Upper lobe of left lung (tissue), 6 donors: ENCODE measurements at places on chromosomes 5 and 9. TPM values are rescaled to one million over a fixed set of nuclear protein-coding genes. Genes with fewer than 3 reads are reported as not detected.
A peak's percentile ranks its signal among the peaks of the same experiment; 100 is the strongest.

GRCh38 chr5:72451741-72452505 is 55.3 kb downstream of the ZNF366 start:
- peaks cover 25% of the 10 kb centered on the region for H3K4me1 ChIP-seq
- H3K4me3 ChIP-seq, result no peak overlapping the region
- H3K27ac ChIP-seq, result peak overlapping the region; percentile 95
- no peaks in the 10 kb centered on the region for H3K27me3 ChIP-seq
- peaks cover 4% of the 10 kb centered on the region for H3K36me3 ChIP-seq

DNA sequence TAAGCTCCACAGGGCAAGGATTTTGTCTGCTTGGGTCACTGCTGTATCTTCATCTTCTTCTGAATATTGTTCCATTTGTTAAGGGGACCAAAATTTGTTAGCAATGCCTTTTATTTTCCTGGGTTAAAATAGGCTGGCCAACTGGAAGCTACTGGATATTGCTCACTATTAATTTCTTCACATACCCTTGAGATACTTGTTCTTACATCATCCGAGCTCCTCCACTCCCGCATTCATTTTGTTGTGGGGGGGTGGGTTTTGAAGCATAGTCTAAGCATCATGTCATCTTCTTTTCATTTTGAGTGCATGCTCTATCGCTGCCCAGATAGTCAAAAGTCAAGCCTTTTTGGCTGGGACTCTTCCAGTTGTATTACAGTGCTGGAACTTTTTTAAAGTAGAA is 42.5 kb upstream of the PIK3R1 start:
- no peak for DNase-seq
- no peak overlapping the region for H3K27ac ChIP-seq
- H3K4me1 ChIP-seq, result peaks cover 4% of the 10 kb centered on the region
- no peaks in the 10 kb centered on the region for H3K27me3 ChIP-seq
- no peaks in the 10 kb centered on the region for H3K36me3 ChIP-seq

DNA sequence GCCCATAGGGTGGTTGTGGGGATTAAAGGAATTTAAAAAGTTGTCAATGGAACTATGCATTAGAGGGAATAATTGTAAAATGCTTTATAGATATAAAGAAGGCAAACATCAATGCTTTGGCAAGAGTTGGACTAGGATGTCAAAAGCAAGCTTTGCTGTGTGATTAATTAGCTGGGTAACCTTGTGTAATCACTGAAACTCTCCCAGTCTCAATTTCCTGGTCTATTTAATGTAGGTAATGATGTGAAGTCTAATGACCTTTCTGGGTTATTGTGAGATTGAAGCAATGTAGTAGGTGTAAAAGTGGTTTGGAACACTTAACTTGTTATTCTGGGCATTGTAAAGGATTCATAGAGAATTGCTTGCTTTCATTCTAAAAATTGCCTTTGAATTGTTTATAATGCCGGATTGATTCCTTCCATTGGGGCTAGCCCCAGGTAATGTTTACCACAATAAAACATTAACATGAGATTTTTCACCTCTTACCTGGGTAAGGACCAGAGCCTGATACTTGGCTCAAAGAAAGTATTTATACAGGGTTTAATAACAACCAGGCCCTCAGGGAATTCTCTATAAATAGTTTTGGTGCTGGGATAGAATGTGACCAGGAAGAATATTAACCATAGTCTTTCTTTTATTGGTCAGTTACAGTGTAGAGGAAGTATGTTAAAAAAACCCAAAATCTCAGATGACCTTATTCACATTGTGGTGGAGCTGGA is 30.0 kb upstream of the CLINT1 start:
- no peaks in the 10 kb centered on the region for H3K27me3 ChIP-seq
- H3K27ac ChIP-seq, result no peak overlapping the region
- H3K36me3 ChIP-seq, result no peaks in the 10 kb centered on the region
- no peak overlapping the region for H3K4me3 ChIP-seq
- DNase-seq, result no peak

- H3K4me1 ChIP-seq, result peaks cover 5% of the 10 kb centered on the region
- no peaks in the 10 kb centered on the region for H3K36me3 ChIP-seq
- no peak overlapping the region for H3K27ac ChIP-seq
- H3K4me3 ChIP-seq, result no peak overlapping the region
- H3K27me3 ChIP-seq, result no peaks in the 10 kb centered on the region
Observed at GRCh38 chr5:116343961-116344360, 230.7 kb downstream of the SEMA6A start.

Gene QRFP
- total RNA-seq, result not detected

GRCh38 chr5:144468571-144468970 is 297.9 kb downstream of the KCTD16 start:
- DNase-seq, result no peak
- no peak overlapping the region for H3K4me3 ChIP-seq
- no peaks in the 10 kb centered on the region for H3K4me1 ChIP-seq

DNA sequence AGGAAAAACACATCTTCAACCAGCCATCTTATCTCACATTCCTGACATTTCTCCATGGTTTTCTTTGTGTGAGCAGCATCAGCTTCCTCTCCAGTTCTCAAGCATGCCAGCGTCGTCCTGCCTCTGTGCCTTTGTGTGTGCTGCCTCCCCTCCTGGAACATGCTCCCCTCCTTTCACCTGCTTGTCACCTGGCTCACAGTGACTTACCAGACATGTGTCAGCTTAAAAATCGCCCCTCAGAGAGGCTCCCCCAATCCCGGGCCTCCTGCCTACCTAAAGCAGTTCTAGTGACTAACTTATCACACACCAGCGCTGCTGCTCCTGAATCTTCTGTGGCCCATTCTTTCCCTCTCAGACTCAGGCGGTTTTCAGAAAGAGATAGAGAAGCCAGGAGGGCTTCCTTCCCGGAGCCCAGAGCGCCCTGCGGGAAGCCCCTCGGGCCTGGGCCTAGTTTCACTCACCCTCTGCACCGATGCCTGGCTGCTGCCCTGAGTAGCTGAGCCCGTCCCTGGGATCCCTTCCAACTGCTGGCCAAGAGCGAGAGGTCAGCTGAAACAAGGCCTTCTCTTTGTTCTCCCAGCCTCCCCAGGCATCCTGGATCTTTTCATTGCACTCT is 51.1 kb upstream of the MVB12B start:
- no peaks in the 10 kb centered on the region for H3K36me3 ChIP-seq
- no peak overlapping the region for H3K27ac ChIP-seq
- no peak overlapping the region for H3K4me3 ChIP-seq
- no peaks in the 10 kb centered on the region for H3K4me1 ChIP-seq
- H3K27me3 ChIP-seq, result no peaks in the 10 kb centered on the region

GRCh38 chr9:123761905-123762605 is 167.9 kb downstream of the DENND1A start:
- DNase-seq, result no peak
- no peak overlapping the region for H3K4me3 ChIP-seq
- no peaks in the 10 kb centered on the region for H3K27me3 ChIP-seq
- H3K36me3 ChIP-seq, result no peaks in the 10 kb centered on the region
- no peaks in the 10 kb centered on the region for H3K4me1 ChIP-seq
- H3K27ac ChIP-seq, result no peak overlapping the region

DNA sequence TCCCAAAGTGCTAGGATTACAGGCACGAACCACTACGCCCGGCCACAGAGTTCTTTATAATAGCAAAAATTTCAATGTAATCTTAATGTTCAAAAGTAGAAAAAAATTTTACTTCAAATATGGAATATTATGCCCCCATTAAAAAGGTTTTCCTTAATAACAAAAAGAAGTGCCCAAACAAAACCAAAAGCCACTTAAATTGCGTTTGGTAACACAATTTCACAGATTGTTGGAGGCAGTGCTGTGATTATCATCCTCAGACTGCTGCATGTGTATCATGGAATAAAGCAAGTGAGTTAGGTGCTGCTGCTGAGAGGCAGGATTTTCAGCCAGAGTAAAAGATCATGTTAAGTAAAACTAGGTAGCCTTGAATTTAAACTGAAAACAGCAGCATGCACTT is 132.7 kb downstream of the COL23A1 start:
- H3K36me3 ChIP-seq, result no peaks in the 10 kb centered on the region
- no peak overlapping the region for H3K4me3 ChIP-seq
- no peaks in the 10 kb centered on the region for H3K27me3 ChIP-seq

GRCh38 chr9:118761016-118761790 is 608.0 kb downstream of the BRINP1 start:
- H3K27ac ChIP-seq, result no peak overlapping the region
- no peaks in the 10 kb centered on the region for H3K36me3 ChIP-seq
- no peaks in the 10 kb centered on the region for H3K4me1 ChIP-seq
- DNase-seq, result no peak

GRCh38 chr5:141328231-141328630 is 2.1 kb upstream of the PCDHGA1 start:
- no peaks in the 10 kb centered on the region for H3K27me3 ChIP-seq
- no peak for DNase-seq
- H3K4me3 ChIP-seq, result no peak overlapping the region
- H3K4me1 ChIP-seq, result no peaks in the 10 kb centered on the region

GRCh38 chr9:14932641-14933040 is 22.4 kb upstream of the FREM1 start:
- no peaks in the 10 kb centered on the region for H3K4me1 ChIP-seq
- no peak overlapping the region for H3K27ac ChIP-seq
- DNase-seq, result no peak
- no peaks in the 10 kb centered on the region for H3K27me3 ChIP-seq
- H3K4me3 ChIP-seq, result no peak overlapping the region

Gene EGFLAM
- 0.22 TPM for total RNA-seq

GRCh38 chr9:86096386-86096785 is 3.0 kb downstream of the GOLM1 start:
- DNase-seq, result no peak
- H3K36me3 ChIP-seq, result no peaks in the 10 kb centered on the region
- H3K27me3 ChIP-seq, result no peaks in the 10 kb centered on the region
- H3K4me3 ChIP-seq, result no peak overlapping the region
- peaks cover 9% of the 10 kb centered on the region for H3K4me1 ChIP-seq

DNA sequence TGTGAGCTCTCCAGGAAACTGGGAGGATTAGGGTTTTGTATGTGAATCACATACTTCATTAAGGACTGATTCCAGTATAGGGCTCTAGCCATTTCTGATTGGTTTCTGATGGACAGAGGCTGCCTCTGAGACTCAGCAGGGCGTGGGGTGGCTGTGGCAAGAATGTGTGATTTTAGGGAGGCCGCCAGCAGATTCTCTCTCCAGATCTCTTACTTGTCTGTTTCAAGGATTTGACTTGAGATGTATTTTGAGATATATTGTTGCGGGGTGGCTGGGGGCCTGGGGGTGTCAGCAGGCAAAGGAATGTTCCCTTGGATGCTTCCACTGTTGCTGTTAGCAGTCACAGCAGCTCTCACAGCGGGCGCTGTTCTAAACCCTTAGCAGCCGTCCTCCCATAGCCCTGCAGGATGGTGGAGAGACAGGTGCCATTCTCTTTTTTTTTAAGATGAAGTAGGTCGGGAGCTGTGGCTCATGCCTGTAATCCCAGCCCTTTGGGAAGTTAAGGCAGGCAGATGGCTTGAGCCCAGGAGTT is 8.0 kb upstream of the HNRNPAB start:
- no peaks in the 10 kb centered on the region for H3K27me3 ChIP-seq
- H3K4me3 ChIP-seq, result no peak overlapping the region
- no peak for DNase-seq
- no peaks in the 10 kb centered on the region for H3K4me1 ChIP-seq
- no peak overlapping the region for H3K27ac ChIP-seq

DNA sequence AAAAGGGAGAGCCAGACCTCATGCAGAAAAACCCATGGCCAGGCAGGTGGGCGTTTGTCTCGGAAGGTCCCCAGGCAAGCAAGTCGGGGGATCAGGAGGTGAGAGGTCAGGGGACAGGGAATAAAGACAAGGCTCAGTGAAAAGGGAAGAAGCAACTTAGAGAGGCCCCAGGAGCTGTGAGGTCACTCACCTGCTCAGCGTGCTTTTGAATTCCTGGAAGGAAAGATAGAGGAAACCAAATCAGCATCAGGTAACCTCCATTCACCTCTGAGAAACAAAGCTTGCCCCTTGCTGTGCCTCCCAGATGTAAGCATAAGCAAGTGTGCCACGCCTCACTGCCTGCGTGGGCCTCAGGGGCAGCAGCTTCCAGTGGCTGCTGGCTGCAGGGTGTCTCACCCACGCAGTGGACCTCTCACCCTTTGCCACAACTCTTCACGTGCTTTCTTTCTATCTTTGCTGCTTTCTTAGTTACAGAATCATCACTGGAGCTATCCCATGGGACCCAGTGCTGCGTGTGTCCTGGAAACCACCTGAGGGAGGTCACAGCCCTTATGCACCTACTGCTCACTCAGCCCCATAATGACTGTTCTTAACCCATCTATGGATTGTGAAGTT is 6.0 kb downstream of the TRIM7 start:
- no peaks in the 10 kb centered on the region for H3K36me3 ChIP-seq
- H3K27me3 ChIP-seq, result no peaks in the 10 kb centered on the region
- DNase-seq, result no peak
- H3K4me3 ChIP-seq, result no peak overlapping the region

Gene KIAA0825
- total RNA-seq, result 19.1 TPM

- no peaks in the 10 kb centered on the region for H3K27me3 ChIP-seq
- DNase-seq, result no peak
- no peaks in the 10 kb centered on the region for H3K36me3 ChIP-seq
Observed at GRCh38 chr9:36866840-36867239, 167.2 kb downstream of the PAX5 start.

DNA sequence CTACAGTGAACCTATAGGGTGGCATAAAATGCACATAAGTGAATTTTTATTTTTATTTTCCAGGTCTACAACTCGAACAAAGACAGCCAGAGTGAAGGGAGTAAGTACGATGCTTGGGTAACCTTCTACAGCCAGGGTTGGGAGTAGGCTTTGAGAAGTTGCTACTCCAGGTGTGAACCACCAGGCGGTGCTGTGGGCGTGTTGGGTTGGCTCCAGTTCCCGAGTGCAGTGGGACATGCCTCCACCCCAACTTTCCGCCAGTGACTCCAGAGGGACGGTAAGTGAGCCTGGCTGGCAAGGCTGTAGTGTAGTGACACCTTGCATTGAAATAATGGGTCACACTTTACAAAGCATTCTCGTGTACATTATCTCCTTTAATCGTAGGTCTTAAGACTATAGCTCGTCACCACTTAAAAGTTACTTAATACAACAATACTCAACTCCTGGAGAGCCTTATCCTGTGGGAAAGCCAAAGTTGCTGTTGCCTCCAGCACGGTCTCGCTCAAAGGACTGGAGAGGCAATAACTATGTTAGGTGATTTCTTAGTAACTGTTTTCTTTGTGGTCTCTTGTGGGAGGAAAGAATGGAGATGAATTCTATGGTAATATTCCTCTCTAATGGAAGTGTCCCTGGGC is 244.0 kb downstream of the ARHGAP26 start:
- DNase-seq, result peak; percentile 52
- no peaks in the 10 kb centered on the region for H3K36me3 ChIP-seq
- H3K4me1 ChIP-seq, result peaks cover 7% of the 10 kb centered on the region
- no peak overlapping the region for H3K4me3 ChIP-seq
- H3K27me3 ChIP-seq, result no peaks in the 10 kb centered on the region
- H3K27ac ChIP-seq, result no peak overlapping the region

- no peaks in the 10 kb centered on the region for H3K36me3 ChIP-seq
- peaks cover 17% of the 10 kb centered on the region for H3K4me1 ChIP-seq
- DNase-seq, result no peak
- H3K27ac ChIP-seq, result peak overlapping the region; percentile 10
- peak overlapping the region; percentile 65 for H3K4me3 ChIP-seq
Observed at GRCh38 chr9:89312222-89312571, 1.2 kb downstream of the CKS2 start.

Gene NOL6
- 25.4 TPM for total RNA-seq
